ENCODE measurements at places on chromosomes 4 and X.

DNA sequence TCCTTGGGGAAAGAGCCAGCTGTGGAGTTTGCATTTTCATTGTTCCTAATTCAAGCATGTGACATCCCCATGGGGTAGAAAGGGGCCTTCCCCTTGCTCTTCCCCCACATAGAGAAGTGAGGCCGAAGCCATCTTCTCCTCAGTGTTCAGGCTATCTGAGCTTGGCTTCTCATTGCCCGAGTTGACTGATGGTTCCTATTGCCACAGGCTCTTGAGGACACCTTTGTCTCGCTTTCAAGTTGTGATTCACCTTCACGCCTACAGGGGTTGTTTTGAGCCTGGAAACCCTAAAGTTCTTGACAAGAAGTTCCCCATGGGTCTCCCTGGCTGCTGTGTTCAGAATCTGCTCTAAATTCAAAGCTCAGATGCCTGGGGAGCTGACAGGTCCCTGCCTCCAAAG lies 25.0 kb downstream of the CCNQ start:
- no peak for DNase-seq

DNA sequence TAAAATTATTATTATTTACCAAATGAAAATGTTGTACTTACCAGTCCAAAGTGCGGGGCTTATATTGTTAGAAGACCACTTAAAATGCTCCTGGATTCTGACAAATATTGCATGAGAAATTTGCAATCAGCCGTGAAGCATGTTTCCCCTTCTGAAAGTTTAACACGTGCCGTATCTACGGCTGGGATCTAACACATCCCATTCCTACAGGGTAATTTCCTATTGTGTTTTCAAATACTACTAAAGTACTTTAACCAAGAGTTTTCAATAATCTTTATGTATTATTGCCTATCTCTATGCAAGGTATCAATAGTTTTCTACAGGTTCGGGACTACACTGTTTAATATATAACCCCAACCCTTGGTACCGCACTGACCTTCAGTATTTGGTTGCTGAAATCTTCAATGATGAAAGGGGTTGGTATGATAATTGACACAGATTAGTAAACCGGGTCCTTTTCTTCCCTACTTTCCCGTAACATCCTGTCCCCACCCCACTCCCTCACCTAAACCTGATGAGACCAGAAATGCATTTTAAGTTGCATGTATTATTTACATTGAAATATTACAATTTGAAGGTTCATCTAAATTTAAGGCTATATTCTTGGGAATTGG lies 795 bp upstream of the BRWD3 start:
- DNase-seq, result no peak

DNA sequence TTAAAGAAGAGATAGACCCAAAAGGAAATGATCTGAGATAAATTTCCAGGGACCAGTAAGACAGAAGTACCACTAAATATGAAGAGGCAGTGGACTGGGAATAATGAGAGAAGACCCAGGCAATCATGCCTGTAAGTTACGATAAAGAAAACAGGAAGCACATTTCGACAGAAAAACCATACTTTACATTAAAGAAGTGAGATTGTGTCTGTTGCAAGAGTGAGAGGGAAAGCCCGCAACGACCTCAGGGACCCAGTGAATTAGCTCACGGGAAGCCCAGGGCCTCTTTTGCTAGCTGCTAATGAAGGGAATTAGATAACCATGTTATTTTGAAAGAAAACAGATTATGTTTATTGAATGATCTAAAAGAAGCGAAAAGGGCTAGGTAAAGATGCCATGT lies 28.9 kb upstream of the ACSL1 start:
- DNase-seq, result peak; percentile 46

- DNase-seq, result no peak
Observed at GRCh38 chr4:139312552-139313332, 10.5 kb upstream of the NDUFC1 start.

- no peak for DNase-seq
Observed at GRCh38 chr4:118345813-118346212, 7.0 kb downstream of the PRSS12 start.
